ENCODE measurements at places on chromosomes 6 and 20.

- DNase-seq: no peak
These were observed 15.6 kb upstream of the GCNT2 start for GRCh38 chr6:10505529-10505928.

DNA sequence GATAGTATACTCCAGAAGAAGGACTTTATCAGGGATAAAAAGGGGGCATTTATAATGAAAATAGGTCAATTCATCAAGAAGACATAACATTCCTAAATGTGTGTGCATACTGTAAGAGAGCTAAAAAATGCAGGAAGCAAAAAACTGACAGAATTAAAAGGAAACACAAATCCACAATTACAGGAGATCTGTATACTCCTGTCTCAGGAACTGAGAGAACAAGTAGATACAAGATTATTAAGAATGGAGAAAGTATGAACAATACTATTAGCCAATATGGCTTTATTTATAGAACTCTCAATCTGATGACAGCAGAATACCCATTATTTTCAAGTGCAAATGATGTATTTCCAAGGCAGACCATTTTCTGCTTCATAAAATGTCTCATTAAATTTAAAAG lies 167.7 kb upstream of the BMP5 start:
- DNase-seq: no peak

GRCh38 chr6:125019281-125019680 lies 57.0 kb downstream of the RNF217 start:
- no peak for DNase-seq

DNA sequence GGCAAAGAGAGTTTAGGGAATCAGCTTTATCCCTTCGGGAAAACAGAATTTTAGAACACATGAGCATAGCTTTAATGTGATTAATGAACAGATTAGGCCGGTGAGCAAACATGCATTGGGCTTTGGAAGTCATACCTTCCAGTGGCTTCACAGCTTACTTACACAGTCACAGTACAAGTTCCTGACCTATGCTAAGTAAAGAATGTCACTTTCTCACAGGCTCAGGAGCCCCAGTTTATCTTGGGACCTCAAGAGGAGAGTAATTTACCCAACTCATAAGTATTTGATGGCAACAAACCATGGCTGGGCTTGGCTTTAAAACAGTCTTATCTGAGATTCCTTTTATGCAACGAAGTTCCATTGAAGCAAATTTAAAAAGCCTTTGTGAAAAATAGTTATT lies 195.9 kb downstream of the AKAP7 start:
- DNase-seq: no peak

DNA sequence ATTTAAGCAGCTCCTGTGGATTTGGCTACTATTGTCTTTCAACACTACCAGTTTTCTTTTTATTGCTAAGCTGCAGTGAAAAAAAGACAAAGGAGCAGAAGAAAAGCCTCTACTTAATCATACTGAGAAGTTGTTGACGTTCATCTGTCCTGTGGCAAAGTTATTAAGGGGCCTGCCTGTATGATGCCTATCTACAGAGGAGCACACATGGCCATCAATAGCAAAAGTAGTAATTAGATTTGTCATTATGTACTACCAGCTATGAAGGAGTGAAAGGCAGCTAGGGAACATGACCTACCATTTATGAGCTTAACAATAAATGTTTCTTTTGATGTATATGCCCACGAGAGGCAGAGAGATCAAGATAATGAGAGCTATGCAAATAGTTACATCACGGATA lies 620.9 kb downstream of the PHF3 start:
- no peak for DNase-seq

DNA sequence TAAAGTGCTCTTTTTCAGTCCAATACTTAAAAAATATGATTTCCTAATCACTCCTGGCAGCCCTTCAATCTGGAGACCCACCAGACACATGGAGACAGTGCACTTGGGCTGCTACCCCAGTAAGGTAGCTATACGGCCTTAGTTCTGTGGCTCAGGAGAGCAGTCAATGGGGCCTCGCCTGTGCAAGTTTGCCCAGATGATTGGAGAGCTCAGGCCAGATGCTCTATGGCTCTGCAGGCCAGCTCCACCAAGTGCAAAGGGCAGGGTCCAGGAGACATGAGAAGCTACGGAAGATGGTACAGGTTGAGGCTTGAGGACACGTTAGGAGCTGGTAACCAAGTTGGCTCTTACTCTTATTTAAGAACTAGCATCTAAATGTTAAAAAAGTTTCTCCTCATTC lies 30.7 kb downstream of the STK38 start:
- no peak for DNase-seq

DNA sequence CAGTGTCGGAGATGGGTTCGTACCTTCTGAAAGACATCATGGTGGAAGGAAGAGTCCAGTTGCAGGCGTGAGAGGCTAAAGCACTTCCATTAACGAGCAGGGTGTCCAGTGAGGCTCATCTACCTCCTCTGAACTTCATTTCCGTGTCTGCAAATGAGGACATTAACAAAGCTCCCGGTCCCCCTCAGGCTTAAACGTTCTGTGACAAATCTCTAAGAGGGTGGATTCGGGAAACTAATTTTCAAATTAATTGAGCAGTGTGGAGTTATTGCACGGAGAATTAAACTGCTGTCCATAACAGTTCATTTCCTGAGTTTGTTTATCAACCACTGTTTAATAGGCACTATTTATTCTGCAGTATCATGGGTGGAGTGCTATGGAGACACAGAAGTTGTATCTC lies 68.2 kb downstream of the TRMT6 start:
- no peak for DNase-seq

DNA sequence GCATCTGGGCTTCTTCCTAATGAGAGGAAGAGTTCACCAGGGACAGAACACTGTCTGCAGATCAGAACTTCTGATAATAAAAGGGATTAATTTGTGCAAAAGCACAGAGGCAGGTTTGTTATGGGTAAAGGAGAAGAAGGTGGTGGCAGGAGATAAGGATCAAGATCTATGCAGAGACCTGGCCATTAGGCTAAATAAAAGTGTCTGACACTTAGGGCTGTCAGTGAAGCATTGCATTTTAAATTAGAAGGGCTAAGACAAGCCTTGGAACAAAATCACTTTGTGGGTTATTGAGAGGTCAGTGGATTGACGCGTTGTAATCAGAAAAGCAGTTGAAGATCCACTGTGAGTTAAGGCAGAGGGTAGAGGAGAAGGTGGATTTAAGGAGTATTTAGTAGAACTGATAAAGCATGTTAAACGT lies 76.8 kb downstream of the MAP3K4 start:
- DNase-seq: no peak

DNA sequence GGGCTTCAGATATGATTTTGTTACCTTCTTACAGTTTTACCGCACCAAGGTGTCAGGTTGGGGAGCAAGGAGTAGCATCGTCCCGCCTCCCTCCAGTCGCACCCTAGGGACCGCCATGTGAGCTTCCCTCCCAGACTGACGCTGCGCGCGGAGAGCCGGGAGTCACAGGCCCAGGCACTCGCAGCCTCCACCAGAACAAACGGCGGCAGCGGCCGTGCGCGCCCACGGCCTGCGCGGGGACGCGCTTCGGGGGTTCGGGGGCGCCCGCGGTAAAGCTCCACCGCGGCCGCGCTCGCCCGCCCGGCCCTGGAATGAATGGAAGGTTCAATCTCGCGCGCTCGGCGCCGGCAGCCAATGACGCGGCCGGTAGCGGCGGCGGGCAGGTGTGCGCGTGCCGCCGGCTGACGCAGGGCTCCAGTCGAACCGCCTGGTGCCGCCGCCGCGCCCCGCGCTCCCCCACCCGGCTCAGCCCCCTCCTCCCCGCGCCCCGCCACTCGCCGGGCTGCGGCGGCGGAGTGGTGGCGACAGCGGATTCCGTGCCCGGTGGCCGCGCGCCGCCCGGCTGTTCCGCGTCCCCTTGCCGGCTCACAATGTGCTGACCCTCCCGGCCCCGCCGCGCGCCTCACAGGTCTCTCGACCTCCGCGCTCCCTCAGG lies 16.5 kb upstream of the LIN28B start:
- no peak for DNase-seq

DNA sequence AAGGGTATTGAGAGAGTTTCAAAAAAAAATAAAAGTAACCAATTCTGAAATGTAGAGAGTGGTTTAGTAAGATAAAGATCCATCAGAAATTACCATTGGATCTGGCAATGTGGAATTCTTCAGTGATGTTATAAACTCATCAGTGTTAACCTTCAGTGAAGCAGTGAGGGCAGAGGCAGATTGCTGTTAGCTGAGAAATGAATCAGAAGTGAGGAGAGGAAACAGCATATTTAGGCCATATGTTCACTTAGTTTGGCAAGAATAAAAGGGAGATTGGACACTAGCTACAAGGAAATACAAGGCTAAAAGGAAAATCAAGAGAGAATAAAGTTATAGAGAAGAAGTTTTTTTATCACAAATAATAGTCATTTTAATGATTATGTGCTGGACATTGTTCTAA lies 9.6 kb downstream of the KCNQ5 start:
- DNase-seq: no peak

- DNase-seq: no peak
These were observed 77.5 kb upstream of the TRAF3IP2 start for GRCh38 chr6:111683157-111683556.

GRCh38 chr20:51318058-51318949 lies 224.2 kb downstream of the NFATC2 start:
- no peak for DNase-seq

DNA sequence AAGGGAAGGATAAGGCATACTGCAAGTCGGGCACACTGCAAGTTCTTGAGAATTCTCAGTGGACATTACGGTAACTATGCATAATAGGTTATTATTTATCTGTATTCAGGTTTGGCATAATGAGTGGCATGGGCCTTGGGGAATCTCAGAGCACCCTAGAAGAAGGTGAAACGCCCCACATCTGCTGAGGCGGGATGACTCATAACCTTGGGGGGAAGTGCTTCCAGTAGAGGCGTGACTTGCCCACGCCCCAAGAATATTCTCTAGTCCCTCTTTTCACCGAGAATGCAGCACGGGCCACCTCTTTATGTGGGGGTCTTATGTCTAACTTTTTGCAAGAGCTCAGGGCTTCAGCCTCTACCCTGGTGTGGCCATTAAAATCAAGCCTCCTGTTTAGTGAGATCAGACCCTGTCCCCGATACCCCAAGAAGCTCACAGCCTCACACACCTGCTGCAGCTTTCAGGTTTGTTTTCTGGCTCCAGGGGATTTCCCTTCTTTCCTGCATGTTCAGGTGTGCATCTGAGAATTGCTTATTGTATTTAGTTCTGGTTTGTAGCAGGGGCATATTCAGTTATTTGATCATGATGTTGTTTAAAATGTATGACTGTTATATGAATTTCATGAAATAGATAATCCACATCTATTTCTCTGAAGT lies 19.1 kb downstream of the ZFP64 start:
- no peak for DNase-seq

DNA sequence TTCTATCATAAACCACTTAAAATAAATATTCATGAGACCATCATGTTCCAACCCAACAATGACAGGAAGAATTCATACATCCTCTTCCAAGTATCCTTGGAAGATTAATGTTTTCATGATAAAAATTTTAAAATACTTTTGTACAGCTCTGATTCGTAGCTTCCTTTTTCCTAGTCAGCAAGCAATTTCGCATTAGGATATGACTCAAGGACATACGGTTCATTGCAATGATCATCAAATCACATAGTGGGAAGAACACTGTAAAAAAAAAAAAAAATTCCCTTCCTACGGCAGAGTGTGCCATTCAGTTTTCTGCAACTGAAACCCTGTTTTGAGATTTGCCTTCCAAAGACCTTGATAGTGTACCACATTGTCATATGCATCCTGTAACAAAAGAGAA lies 35.3 kb upstream of the GFOD1 start:
- no peak for DNase-seq

- no peak for DNase-seq
These were observed 83.5 kb upstream of the CCN6 start for GRCh38 chr6:111970426-111970825.

All from stimulated activated CD8-positive, alpha-beta memory T cell treated with anti-CD3 and anti-CD28 coated beads, Interleukin-12 subunit alpha, Interleukin-12 subunit beta, amount 100 ng/mL, for 4 hours (primary cell).